ENCODE measurements at places on chromosomes 11 and 22. TPM values are rescaled to one million over a fixed set of nuclear protein-coding genes. Genes with fewer than 3 reads are reported as not detected.
A peak's percentile ranks its signal among the peaks of the same experiment; 100 is the strongest.

GRCh38 chr11:122668562-122669090 lies 13.1 kb downstream of the UBASH3B start:
- no peak overlapping the region for H3K4me3 ChIP-seq
- H3K27ac ChIP-seq = no peak overlapping the region
- DNase-seq = no peak
- H3K27me3 ChIP-seq = no peaks in the 10 kb centered on the region
- H3K36me3 ChIP-seq = no peaks in the 10 kb centered on the region

- H3K27ac ChIP-seq = peak overlapping the region; percentile 94
- H3K4me1 ChIP-seq = peaks cover 23% of the 10 kb centered on the region
- no peak overlapping the region for H3K4me3 ChIP-seq
- no peaks in the 10 kb centered on the region for H3K27me3 ChIP-seq
- DNase-seq = no peak
- H3K36me3 ChIP-seq = no peaks in the 10 kb centered on the region
These were observed 6.8 kb downstream of the APOL3 start for GRCh38 chr22:36153501-36154422.

DNA sequence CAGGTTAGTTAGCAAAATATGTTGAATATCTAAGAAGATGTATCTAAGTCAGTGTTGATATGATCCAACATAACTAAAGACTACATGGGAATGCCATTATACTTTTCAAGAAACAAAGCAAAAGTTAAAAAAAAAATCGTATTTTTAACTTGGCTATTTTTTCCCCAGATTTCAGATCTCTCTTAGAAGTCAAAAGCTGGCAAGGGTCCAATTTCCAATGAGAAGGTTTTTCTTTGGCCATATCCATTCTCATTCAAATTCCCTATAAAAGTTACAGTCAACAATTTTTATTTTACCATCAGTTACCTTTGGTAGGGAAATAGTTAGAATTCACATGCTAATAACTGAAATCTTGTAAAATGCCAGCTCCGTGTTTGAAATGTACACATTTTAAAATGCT lies 70.5 kb upstream of the FAT3 start:
- H3K4me3 ChIP-seq = no peak overlapping the region
- H3K36me3 ChIP-seq = no peaks in the 10 kb centered on the region
- H3K27ac ChIP-seq = no peak overlapping the region
- no peaks in the 10 kb centered on the region for H3K27me3 ChIP-seq

GRCh38 chr11:85475660-85476517 lies 151.3 kb downstream of the DLG2 start:
- H3K4me1 ChIP-seq = no peaks in the 10 kb centered on the region
- H3K27me3 ChIP-seq = no peaks in the 10 kb centered on the region
- no peak overlapping the region for H3K27ac ChIP-seq
- no peak for DNase-seq
- H3K4me3 ChIP-seq = no peak overlapping the region

DNA sequence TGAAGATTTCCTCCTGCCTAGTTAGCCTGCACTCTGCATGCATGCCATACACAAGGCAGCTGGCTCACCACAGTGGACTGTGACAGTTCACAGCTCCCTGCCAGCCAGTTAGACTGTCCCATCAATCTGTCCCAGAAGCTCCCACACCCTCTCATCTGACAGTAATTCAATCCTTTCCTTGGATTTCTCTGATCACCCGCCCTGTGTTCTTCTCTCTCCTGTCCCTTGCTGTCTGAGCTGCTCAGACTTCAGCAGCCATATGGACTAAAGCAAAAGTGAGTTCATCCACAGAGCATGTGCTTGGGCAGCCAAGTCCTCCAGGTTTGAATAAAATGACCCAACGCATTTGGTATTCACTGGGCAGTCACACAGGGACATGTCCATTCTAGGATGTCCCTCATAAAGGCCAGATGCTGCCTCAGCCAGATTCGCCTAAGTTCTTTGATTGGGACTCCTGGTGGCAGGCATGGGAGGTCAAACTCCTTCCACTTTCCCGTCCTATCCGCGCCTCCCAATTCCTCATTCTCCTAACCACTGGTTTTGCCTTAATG lies 54.5 kb upstream of the ZBTB44 start:
- no peak overlapping the region for H3K27ac ChIP-seq
- no peak for DNase-seq
- H3K4me1 ChIP-seq = no peaks in the 10 kb centered on the region
- H3K4me3 ChIP-seq = no peak overlapping the region

- peak overlapping the region; percentile 46 for H3K4me3 ChIP-seq
- H3K27ac ChIP-seq = peak overlapping the region; percentile 93
- H3K27me3 ChIP-seq = no peaks in the 10 kb centered on the region
- no peaks in the 10 kb centered on the region for H3K36me3 ChIP-seq
- peaks cover 12% of the 10 kb centered on the region for H3K4me1 ChIP-seq
These were observed 4.8 kb downstream of the ARHGEF17 start for GRCh38 chr11:73312851-73313327.

DNA sequence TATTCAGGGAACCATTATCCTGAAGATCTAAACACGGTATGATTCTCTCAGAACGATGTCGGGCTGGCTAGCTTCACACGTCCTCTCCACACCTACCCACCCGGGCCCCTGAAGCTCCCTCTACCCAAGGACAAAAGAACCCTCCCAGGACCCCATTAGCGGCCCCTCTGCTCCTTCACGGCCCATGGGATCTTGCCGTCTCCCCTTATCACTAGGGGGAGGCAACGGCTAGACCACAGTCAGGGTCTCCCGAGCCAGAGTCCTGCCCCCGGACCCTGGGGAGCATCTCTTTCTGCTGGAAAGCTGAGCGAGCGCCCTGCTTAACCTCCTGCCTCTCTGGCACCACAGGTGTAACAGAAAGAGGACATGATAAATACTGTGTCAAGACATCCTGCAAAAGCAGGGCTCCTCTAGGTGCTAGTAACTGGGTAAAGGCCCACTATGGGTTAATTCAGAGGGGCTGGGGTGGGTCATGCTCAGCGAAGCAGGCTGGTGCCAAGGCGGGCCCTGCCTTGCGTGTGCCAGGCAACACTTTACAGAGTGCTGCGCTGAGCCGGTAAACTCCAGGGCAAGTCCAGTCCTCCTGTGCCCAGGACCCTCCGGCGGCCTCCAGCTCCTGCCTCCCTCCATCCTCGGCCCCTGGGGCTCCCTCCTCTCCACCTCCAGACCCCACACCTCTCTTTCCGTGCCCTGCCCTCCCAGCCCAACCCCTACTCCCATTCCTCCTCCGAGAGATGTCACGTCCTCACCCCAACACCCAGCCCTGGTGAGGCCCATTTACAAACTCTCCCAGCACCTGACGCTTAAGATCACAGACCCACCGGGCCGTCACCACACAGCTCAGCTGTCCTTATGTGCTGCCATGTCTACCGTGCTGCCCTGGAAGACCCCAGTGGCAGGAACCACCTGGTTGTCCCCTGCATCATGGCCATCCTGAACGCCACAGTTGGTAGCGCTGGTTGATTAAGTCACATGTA lies 3.0 kb downstream of the TOLLIP start:
- no peak overlapping the region for H3K27ac ChIP-seq
- no peak overlapping the region for H3K4me3 ChIP-seq
- H3K4me1 ChIP-seq = peaks cover 6% of the 10 kb centered on the region
- no peak for DNase-seq

DNA sequence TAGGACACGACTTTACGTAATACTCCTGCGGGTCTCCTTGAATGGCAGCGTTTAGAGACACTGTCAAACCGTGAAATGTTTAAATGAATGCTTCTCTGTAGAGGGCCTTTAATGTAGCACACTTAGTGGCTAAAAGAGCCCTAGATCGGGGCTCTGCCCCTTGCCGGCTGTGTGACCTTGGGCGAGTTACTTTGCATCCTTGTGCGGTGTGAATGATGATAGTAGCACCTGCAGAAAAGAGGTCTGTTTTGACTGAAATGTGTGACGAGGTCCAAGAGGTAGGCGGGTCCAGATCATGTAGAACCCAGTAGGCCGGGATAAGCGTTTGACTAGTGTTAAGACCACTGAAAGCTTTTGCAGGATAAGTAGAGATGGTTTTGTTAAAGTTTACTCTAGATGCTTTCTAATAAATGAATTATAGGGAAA lies 866 bp downstream of the MED17 start:
- H3K4me1 ChIP-seq = peaks cover 10% of the 10 kb centered on the region
- H3K4me3 ChIP-seq = peak overlapping the region; percentile 87
- DNase-seq = no peak
- H3K36me3 ChIP-seq = no peaks in the 10 kb centered on the region

- H3K4me3 ChIP-seq = no peak overlapping the region
- DNase-seq = no peak
- no peaks in the 10 kb centered on the region for H3K36me3 ChIP-seq
- H3K27me3 ChIP-seq = no peaks in the 10 kb centered on the region
- H3K27ac ChIP-seq = no peak overlapping the region
- no peaks in the 10 kb centered on the region for H3K4me1 ChIP-seq
These were observed 28.4 kb upstream of the UCP3 start for GRCh38 chr11:74037309-74037708.

DNA sequence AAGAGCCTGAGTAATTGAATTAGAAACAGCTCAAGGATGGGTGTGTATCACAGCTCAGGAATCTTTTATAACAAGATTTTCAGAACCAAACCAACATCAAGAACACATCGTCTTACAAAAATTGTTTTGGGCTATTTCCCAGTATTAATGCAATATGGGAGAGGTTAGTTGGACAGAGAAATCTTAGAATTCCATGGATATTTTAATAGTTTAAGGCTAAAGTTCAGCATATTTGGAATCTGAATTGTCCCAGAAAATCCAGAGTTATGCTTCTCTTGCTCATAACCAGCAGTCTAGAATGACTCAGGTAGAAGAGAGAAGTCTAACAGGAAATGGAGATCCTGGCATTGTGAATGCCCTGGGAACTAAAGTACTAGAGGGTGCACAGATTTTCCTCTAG lies 74.6 kb downstream of the ADM start:
- H3K4me3 ChIP-seq = no peak overlapping the region
- H3K27ac ChIP-seq = peak overlapping the region; percentile 2
- no peak for DNase-seq
- H3K4me1 ChIP-seq = no peaks in the 10 kb centered on the region
- no peaks in the 10 kb centered on the region for H3K27me3 ChIP-seq

- H3K27ac ChIP-seq = no peak overlapping the region
- H3K36me3 ChIP-seq = no peaks in the 10 kb centered on the region
- no peak overlapping the region for H3K4me3 ChIP-seq
These were observed 650.8 kb upstream of the KIRREL3 start for GRCh38 chr11:127651175-127651887.

DNA sequence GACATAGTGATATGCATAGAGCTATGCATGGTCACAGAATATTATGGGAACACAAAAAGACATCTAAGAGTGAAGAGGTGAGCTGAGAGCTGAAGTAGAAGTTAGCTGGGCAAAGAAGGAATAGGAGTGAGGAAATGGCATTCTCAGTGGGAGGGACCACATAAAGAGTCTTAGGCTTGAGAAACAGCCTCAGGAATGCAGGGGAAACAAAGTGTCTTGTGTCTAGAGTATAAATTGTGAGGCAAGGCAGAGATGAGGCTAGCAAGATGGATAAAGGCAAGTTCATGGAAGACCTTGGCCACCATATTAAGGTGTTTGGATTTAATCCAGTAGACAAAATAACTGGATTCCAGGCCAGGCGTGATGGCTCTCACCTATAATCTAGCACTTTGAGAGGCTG lies 40.6 kb upstream of the CRTAM start:
- no peaks in the 10 kb centered on the region for H3K4me1 ChIP-seq
- no peak for DNase-seq
- no peaks in the 10 kb centered on the region for H3K36me3 ChIP-seq

DNA sequence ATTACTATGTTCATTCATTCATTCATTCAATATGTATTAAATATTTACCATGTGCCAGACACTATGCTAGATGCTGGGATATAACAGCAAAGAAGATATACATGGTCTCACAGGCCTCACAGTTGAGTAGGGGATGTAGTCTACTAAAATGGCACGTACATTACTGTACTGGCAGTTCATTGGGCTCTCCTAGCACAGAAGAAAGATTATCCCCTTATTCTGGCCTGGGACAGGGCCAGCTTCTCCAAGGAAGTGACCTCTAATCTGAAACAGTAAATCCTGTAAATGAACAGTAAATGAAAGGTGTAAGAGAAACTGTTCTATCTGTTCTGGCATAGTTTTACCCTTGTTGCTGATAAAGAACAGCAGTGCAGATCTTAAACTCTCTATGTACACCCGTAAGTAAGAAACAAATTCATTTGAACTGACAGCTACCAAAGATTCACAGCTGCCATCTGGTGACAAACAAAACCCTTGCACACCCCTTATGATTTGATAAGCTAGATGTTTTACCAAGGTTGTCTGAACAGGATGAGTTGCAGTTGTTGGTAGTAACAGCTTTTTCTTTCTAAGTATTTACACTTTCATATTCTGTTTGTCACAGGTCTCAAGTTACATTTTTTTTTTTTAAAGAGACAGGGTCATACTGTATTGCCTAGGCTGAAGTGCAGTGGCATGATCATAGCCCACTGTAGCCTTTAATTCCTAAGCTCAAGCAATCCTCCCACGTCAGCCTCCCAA lies 263.1 kb downstream of the TMEM135 start:
- H3K36me3 ChIP-seq = no peaks in the 10 kb centered on the region
- no peak overlapping the region for H3K27ac ChIP-seq
- H3K4me1 ChIP-seq = no peaks in the 10 kb centered on the region
- H3K4me3 ChIP-seq = no peak overlapping the region

DNA sequence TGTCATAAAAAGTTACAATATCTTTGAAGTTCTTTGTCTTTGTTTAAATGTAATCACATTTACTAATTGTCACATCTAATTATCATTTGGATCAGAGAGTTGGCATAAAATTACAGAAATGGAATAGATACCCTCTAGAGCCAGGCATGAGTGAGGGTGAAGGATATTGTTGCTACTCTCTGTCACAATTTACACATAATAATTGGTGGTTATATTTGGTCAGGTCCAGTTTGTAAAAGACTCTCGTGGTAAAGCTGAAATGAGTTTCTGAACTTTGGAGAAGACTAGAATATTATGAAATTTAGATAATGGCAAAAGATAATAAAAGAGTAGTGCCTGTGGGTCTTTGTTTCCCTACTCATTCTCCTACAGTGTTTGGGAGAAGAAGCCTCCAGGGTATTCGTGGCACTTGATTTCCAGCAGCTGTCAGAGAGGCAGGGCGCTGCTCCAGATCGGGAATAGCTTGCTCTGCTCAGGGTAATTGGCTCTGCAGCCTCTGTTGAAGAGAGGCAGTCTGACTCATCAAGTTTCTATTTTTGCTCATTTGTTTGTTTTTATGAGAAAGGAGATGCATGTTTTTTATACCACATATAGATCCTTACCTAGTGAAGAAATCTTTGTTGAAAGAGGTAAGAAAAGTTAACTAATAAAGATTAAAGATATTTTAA lies 349.9 kb downstream of the CNTN5 start:
- no peak overlapping the region for H3K4me3 ChIP-seq
- no peak for DNase-seq
- H3K36me3 ChIP-seq = no peaks in the 10 kb centered on the region

GRCh38 chr11:69131644-69132300 lies 24.0 kb upstream of the SMIM38 start:
- DNase-seq = peak; percentile 57
- H3K4me1 ChIP-seq = no peaks in the 10 kb centered on the region
- no peak overlapping the region for H3K27ac ChIP-seq
- H3K27me3 ChIP-seq = no peaks in the 10 kb centered on the region

- H3K36me3 ChIP-seq = no peaks in the 10 kb centered on the region
- peak; percentile 55 for DNase-seq
- H3K4me3 ChIP-seq = no peak overlapping the region
- H3K27me3 ChIP-seq = no peaks in the 10 kb centered on the region
- no peak overlapping the region for H3K27ac ChIP-seq
These were observed 109.6 kb downstream of the RRAS2 start for GRCh38 chr11:14249121-14249963.

LRP4 gene
- 0.77 TPM for total RNA-seq

EHF gene
- total RNA-seq = 0.59 TPM

BDNF gene
- total RNA-seq = 0.83 TPM

OR51G2 gene
- total RNA-seq = not detected

AMOTL1 gene
- 22.0 TPM for total RNA-seq

MYEOV gene
- not detected for total RNA-seq

VPREB1 gene
- 2.6 TPM for total RNA-seq

KCNA4 gene
- 5.7 TPM for total RNA-seq

All from uterus (tissue), 4 donors.